GM19239 (cell line): ENCODE measurements at places on chromosomes 3 and 15.

- DNase-seq: no peak
These were observed at the start of gene RARB for GRCh38 chr3:25427942-25428788. TSS of gene RARB (plus strand) at chr3:25428263. CDS start at chr3:25428732, 469 bp downstream.

- no peak for DNase-seq
These were observed 1.8 kb upstream of the MYL3 start for GRCh38 chr3:46865031-46865507.

GRCh38 chr15:48177383-48177765 lies 721 bp downstream of the MYEF2 start:
- no peak for DNase-seq

- DNase-seq: no peak
These were observed 195.1 kb upstream of the ICE2 start for GRCh38 chr15:60673918-60674558.

DNA sequence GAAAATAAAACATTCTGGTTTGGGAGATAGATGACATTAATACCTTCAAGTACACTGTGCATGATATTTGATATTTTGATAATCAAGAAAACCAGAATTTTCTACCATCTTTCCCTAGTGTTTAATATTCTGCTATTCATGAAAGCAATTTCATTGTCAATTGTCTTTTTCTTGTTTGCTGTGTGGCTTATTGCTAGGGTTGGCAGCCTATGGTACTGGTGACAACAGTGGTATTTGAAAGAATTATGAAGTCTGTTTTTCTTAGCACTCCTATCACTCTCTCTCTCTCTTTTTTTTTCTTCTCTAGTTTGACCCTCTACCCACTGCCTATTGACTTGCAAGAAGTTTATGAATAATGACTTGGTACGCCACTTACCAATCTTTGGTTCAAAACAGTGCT lies 15.4 kb downstream of the RNF13 start:
- no peak for DNase-seq

GRCh38 chr3:31968369-31968926 lies 12.6 kb downstream of the OSBPL10 start:
- no peak for DNase-seq

GRCh38 chr3:14768182-14768790 lies 50.5 kb upstream of the FGD5 start:
- no peak for DNase-seq

DNA sequence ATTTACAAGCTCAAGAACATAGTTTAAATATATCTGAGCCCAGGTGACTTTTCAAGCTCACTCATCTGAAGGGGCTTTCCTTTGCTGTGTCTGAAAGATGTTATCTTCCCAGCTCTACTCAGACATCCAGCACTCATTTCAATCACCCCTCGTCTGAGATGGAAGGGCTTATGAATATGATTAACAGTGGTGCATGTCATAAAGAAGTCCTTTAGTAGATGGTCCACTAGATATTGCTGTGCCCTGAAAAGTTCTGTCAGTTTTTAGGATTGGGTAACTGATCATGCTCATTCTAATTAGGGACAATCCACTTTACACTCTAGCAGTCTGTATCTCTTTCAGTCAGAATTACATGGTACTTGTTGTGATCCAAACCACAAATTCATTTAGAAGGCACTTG lies 28.3 kb downstream of the RETNLB start:
- no peak for DNase-seq

DNA sequence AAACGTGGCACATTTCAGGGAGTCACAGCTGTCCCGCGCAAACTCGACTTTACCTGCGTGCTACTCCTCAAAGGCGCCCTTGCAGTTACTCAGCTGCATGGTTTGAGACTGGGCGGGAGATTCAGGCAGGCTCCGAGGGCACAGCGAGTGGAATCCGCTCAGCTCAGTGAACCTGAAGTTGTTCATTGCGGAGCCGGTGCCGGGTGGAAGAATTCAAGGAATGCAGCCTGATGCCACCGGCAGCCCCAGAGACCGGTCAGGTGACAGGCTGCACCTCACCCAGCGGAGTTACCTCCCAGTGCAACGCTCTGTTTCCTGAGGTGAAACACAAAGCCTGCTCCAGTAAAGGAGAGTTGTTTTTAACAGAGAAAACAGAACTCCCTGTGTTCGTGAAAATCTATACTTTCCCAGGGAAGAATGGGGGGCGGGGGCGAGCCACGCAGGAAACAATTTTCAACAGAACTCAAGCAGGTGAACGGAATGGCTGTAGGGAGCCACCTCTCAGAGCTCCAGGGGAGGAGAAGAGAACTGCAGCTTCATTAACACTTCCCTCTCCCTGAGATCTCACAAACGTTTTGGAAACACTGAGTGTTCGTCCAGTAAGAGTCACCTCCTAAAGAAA lies 3.8 kb downstream of the VEPH1 start:
- no peak for DNase-seq

DNA sequence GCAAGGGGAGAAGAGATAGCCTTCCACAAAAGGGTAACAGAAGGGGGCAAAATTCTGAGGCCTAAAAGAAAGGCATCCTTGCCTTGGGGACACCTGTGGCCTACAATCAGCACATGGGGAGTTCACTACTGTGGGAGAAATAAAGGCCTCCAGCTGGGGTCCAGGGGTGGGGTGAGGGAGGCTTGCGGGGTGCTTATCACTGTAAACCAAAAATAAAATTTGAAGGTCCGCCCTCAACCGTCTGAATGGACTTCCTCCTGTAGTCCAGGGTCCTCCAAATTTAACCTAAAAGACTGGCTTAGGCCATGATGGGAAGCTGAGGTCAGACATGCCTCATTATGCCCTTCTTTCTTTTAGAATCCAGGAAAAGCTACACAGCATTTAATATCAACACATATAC lies 2.1 kb upstream of the POLR2M start:
- DNase-seq: no peak

GRCh38 chr15:80643431-80643951 lies 51.6 kb upstream of the ABHD17C start:
- DNase-seq: no peak

DNA sequence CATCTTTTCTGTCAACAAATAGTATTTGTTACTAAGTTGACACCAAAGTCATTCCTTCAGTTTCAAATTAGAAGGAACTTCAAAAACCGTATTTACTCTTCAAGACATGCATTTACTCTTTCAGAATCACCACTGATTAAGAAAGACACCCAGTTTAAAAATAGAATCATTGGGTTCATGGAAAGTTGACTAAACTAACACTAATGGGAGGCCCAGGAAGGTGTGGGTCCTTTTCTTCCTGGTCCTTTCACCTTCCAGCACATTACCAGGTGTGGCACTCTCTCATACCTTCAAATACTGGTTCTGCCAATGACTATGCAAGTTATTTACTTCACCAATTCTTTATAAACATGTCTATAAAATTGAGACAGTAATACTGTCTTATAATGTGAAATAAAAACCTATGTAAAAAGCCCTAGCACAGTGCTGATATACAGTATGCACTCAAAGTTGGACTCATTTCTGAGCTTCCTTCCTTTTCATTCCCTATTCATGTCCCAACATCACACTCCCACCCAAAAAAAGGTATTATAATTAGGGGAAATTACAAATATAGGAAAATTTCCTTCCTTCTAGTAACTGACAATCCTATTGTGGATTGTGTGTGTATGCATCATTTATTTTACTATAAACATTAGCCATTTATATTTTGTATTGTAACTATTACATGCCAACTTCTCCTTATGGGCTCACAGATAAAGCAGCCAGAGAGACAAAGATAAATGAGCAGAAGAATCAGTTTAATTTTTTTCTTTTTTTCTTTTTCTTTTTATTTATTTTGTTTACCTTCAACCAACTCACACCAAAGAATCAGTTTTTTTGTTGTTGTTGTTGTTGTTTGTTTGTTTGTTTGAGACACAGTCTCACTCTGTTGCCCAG lies 48.9 kb downstream of the LRRFIP2 start:
- DNase-seq: no peak

GRCh38 chr15:79071901-79072300 lies 18.7 kb downstream of the RASGRF1 start:
- no peak for DNase-seq

GRCh38 chr3:189890496-189890895 lies 230.2 kb downstream of the P3H2 start:
- DNase-seq: no peak

DNA sequence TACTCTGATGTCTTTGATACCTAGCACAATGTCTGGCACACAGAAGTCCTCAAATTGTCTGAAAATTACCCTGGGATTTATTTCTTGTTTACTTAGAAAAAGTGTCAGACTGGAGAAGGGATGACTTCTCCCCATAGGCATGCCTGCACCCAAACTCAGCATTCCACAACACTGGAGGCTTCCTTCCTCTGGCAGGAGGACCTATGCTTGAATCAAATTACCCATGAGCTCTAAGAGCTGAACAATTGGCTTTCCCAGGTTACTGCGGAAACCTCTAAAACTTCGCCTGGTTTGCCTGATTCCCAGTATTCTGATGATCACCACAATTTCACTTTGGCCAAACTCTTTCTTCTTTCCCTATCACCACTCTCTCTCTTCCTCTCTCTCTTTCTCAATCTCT lies 217.4 kb downstream of the DIPK2A start:
- no peak for DNase-seq

GRCh38 chr3:126959136-126959920 lies 23.6 kb upstream of the PLXNA1 start:
- no peak for DNase-seq
